ENCODE measurements at places on chromosomes 5 and 9.

GRCh38 chr5:168613996-168614395, 34.8 kb upstream of the PANK3 start:
- DNase-seq, result no peak

DNA sequence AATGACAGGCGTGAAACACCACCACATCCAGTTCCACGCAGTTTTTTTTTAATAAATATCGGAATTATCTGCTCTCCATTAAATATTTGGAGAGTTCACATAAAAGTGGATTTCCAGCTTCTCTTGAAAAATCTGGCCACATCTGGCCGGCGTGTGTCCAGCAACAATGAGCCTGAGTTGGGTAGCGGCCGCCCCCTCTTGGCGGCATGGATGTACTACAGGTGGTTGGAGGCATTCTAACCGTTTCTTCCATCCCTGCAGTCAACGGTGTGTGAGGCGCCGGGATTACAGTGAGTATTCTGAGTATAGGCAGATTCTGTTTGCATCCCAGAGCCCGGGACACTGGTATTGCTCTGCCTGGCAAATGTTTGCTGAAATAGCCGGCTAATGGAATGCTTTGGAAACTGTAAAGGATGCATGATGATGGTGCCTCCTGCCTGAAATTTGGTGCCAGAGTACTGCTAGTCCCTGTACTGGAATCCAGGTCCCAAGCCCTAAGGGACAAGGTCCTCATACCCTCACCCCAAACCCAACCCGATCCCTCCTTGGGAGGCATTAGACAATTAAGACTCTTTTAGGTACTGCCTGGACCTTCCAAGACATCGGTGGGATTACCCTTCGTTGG, 13.6 kb upstream of the GM2A start:
- peak; percentile 79 for DNase-seq

GRCh38 chr5:119343766-119344165, 12.1 kb upstream of the TNFAIP8 start:
- DNase-seq, result no peak

DNA sequence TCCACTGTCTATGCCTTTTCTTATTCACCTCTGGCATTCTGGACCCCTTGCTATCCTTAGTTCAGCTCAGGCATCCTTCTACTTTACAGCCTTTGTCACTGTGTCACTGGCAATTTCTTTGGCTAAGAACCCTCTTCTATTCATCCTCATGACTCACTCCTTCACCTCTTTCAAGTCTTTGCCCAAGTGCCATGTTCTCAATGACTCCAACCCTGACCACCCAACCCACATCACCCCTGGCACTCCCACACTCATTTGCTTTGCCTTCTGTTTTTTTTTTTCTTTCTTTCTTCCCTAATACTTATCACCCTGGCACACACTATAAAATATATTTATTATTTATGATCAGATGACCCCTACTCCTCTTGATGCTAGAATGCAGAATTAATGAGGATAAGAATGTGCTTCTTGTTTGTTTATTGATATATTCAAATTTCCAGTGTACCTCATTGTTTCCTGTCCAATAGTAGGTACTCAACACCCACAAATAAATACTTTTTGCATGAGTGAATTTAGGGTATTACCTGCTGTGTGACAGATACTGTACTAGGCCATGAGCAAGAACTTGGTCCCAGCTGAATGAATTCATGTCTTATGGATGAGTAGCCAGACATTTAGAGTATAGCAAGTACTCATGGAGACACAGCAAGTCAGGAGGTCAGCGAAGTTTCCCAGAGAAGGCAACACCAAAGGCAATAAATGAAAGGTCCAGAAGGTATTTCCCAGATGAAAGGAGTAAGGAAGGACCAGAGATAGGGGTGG, 236.1 kb downstream of the PAPPA start:
- DNase-seq, result peak; percentile 28

DNA sequence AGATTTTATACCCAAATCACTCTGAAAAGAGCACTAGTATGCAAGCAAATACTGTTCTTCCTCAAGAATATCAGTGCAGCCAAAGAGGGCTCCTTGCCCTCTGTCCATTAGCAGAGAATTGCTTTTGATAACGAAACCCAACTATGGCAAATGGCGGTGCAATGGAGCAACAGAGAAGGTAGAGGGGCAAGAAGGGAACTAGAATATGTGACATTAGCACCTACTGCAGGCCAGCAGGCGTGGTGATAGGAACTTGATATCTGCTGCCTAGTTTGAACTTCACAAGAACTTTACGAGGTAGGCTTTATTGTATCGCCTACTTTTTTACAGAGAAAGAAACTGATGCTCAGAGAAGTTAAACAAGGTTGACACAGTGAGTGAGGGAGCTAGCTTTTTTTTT, 66.1 kb downstream of the APBA1 start:
- no peak for DNase-seq

- no peak for DNase-seq
These were observed 35.5 kb downstream of the RAPGEF1 start for GRCh38 chr9:131704141-131704983.

- DNase-seq, result no peak
These were observed 969.7 kb upstream of the CDH10 start for GRCh38 chr5:25614466-25614865.

DNA sequence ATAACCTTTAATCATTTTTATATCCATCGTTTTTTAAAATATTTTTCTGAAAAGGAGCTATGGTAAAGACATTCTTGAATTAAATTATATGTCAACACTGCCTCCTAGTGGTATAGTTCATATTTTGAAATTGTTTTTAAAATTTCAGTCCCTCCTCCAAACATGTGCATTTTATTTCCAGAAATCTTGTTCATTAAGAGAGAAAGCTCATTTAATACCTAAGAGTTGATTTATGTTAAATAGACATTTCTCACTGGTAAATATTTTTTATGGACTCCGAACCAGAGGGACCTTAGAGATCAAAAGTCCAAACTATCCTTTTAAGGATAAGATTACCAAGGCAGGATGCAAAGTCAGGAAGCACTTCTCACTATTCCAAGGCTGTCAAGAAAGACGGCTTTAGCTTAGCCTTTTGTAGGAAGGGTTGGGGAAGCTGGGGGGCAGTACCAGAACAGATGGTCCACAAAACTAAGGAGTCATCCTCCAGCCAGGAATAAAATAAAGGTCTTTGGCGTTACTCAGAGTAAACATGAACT, 21.6 kb downstream of the BHMT start:
- DNase-seq, result peak; percentile 60

GRCh38 chr5:172267943-172268342, 15.6 kb downstream of the UBTD2 start:
- DNase-seq, result no peak

GRCh38 chr9:22863736-22864135, 417.1 kb downstream of the DMRTA1 start:
- no peak for DNase-seq

GRCh38 chr5:167943343-167943742, 348.1 kb upstream of the WWC1 start:
- DNase-seq, result no peak

DNA sequence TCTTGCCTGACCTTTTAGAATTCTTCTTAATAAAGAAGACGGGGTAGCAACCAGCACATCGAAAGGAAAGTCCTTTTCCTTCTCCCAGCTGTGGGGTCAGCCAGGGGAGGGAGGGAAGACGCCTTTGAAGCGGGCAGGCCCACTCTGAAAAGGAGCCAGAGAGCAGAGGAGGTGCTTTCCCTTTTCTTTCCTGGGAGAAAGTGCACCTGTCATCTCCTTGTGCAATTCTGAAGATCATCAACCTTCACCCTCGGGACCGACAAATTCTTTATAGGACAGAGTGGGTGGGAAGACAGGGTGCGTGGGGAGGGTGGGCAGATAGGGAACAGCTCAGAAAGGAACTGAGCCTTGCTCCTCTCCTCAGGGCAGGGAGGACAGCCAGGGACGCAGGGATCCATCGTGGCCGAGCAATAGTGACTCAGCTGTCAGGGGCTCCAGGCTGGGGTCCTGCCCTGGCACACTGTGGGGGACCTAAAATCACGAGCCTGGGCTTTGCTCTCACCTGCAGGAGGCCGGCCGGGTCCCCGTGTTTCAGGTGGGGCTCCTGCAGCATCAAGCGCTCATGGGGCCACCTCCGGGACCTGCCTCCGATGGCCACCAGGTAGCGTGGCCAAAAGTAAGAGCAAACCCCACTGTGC, 141.0 kb downstream of the OLFM1 start:
- no peak for DNase-seq

- DNase-seq, result no peak
These were observed 96.2 kb upstream of the IL6ST start for GRCh38 chr5:56090793-56091460.

DNA sequence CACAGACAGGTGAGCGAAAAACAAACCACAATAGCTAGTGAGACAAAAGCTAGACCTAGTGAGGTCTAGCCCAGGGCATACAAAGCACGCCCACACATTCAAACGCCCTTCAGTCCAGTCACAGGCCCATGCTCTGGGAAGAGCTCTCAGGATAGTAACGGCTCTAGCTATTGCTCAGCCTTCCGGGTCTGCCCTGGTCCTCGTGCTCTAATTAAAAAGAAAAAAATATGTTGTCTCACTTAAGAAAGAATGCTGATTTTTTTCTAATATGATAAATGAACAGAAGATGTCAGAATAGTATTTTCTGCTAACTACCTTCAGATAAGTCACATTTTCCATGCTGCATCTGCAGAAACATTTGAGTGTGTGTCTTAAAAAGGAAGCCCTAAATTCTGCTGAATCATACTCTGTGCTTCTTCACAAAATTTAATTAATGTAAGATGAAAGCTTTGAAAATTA, 94.5 kb downstream of the PLPP1 start:
- DNase-seq, result peak; percentile 57

- DNase-seq, result no peak
These were observed 876 bp downstream of the EGFLAM start for GRCh38 chr5:38259062-38259808.

- DNase-seq, result peak; percentile 67
These were observed 95.7 kb downstream of the KCNT1 start for GRCh38 chr9:135797507-135798262.

DNA sequence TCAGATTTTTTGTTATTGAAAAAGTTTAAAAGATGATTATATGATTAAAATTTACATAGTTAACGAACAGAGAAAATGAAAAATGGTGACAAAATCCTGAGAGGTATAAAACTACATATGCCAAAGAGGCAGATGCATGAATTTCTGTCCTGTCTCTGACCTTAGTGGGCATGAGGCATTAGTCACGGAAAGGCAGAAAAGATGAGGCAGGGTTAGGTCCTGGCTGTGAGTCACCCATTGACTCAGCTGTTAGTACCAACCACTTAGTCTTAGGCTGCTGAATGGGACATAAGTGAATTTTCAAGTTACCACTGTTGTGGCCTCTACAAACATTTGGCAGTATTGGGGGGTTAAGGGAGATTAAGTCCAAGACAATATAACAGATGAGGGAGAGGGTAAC, 33.1 kb downstream of the RASA1 start:
- DNase-seq, result peak; percentile 88

- peak; percentile 68 for DNase-seq
These were observed at the start of gene NIM1K for GRCh38 chr5:43191740-43192557. NIM1K (plus strand) TSS chr5:43192225; CDS start chr5:43245776, 53,551 bp downstream.

DNA sequence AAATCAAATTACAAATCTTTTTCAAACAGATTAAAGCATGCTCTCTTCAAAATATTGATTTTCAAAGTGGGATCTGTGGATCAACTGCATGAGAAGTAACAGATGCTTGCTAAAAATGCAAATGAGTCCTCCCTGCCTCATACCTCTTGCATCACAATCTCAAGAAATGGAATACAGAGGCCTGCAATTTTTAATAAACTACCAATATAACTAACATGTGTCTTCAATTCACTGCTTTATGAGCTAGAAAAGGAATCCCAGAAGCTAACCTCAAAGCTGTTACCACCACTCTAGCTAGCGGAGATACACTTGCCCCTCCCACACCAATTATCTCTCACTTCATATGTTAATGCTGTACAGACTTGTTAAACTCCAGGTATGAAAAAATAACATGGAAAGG, 9.6 kb downstream of the OR13C5 start:
- no peak for DNase-seq

GRCh38 chr9:133608382-133608781, 807 bp downstream of the FAM163B start:
- DNase-seq, result no peak

DNA sequence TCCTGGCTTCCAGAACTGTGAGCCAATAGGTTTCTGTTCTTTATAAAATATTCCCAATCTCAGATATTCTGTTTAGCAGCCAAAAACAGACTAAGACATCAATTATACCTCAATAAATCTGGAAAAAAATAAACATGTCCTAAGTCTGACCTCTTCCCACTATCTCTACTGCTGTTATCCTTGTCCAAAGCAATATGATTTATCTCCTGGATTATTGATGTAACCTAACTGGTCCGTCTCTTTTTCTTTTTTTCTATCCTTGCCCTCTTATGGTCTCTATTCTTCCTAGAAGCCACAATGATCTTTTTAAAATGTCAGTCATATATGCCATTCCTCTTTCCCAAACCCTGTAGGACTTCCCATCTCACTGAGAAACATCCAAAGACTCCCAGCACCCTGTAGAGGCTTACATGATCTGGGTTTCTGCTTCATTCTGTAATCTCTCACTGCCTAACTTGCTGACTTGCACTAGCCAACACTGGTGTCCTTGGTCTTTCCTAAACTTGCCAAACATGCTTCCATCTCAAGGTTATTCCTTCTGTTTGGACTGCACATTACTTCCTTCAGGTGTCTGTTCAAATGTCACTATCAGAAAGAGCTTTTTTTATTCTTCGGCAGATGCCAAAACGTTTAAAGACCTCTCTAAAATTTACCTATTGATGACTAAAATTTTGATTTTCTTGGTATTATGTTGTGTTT, 13.1 kb downstream of the FOCAD start:
- DNase-seq, result no peak

- DNase-seq, result no peak
These were observed 14.7 kb upstream of the OMD start for GRCh38 chr9:92438900-92439526.

DNA sequence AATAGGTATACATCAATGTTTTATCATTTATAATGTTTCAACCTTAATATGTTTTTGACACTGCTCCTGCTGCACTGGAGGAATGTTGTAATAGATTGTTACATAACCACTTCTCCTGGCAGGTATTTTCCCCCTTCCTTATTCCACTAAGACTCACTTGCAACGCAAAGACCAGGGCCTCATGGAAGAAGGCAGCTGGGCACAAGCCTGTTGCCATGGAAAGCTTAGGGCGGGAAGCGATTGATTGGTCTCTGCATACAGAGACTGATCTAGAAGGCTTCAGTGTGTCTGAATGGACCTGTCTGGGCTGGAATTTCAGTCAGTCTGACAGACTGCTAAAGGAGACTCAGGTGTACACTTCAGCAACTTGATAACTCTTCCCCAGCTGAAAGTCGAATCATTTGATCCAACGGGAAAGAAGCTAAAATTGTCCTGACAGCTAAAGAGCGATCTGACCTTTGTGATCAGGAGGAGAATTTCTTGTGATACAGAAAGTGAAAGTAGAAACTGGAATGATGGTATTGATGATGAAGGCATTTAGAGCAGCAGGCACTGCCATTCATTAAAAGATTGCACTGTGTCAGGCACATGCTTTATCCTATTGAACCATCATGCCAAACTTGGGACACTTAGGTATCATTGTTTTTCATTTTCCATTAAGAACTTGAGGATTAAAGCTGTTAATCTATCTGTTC, 65.1 kb downstream of the GRIA1 start:
- DNase-seq, result no peak

DNA sequence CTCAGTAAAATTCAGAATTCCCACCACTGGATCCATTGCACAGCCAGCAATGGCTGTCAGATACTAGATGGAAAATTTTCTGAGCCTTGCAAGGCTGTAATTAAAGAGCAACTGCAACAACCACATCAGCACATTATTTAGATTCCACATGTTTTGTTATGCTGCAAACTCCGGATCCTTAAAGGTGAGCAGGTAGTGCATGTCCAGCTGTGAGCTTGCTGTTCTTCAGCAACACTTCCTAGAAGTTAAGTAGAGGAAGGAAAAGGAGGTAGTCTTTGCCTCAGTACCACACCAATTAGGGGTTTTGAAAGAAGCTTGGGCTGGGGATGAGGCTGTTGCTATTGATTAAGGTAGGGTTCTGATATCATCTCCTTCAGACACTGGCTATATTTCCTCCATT, 144.3 kb downstream of the AUH start:
- no peak for DNase-seq

Data from astrocyte of the hippocampus (primary cell).